ENCODE measurements at places on chromosomes 6 and 20.

- no peak for DNase-seq
These were observed 30.4 kb downstream of the FYN start for GRCh38 chr6:111842891-111843290.

GRCh38 chr20:11117808-11118528, 444.2 kb upstream of the JAG1 start:
- no peak for DNase-seq

DNA sequence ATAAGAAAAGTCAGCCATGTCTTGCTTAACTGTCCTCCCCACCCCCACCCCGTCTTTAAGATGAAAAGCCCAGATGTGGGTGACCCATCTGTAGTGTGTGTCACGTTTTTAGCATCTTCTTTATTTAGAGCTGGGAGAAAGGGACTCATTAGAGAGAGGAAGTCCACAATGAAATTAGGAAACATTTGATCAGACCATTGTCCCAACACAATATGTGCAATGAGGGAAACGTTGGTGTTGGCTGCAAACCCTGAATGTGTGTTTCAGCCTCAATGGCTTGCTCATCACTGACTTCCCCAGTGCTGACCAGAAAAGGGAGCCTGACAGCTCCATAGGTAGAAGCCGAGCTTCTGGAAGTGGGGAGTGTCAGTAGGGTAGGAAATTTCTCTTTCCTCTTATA, 475.7 kb downstream of the CD83 start:
- no peak for DNase-seq

GRCh38 chr20:45448270-45448669, 21.3 kb upstream of the WFDC2 start:
- no peak for DNase-seq

- no peak for DNase-seq
These were observed 51.1 kb downstream of the RCAN2 start for GRCh38 chr6:46440141-46440540.

- peak; percentile 36 for DNase-seq
These were observed 47.6 kb upstream of the MYL9 start for GRCh38 chr20:36493801-36494114.

GRCh38 chr6:7891078-7891872, 19.3 kb downstream of the TXNDC5 start:
- DNase-seq = no peak

DNA sequence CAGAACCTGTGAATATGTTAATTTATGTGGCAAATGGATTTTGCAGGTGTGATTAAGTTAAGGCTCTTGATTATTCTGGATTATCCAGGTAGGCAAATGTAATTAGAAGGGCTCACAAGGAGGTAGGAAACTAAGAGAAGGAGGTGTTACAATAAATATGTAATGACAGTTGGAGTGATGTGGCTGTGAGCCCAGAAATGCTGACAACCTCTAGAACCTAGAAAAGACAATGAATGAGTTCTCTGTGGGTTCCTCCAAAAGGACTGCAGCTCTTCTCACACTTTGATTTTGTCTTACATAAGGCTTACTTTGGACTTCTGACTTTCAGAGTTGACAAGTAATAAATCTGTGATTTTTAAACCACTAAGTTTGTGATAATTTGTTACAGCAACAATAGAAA, 406.6 kb upstream of the EPHA7 start:
- DNase-seq = no peak

- DNase-seq = no peak
These were observed 12.8 kb upstream of the PDYN start for GRCh38 chr20:2006452-2007361.

DNA sequence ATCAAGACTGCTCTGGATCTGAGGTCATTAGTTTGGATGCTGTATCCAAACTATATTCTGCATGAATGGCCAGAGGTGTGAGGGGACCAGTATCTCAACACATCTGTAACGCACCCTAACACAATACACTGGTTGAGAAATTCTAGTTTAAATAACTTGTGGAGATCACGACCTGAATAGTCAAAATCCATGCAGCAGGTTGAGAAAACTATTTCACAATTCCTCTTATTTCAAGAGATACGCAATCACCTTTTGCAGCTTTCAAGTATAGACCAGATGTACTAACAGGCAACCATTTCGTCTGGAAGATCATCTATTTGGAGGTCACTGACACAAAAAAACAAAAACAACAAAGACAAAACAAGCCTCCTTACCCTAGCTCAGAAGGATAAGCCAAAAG, 11.1 kb downstream of the CSNK2A1 start:
- DNase-seq = no peak

GRCh38 chr6:44275749-44276648, 5.7 kb downstream of the TMEM151B start:
- DNase-seq = no peak

DNA sequence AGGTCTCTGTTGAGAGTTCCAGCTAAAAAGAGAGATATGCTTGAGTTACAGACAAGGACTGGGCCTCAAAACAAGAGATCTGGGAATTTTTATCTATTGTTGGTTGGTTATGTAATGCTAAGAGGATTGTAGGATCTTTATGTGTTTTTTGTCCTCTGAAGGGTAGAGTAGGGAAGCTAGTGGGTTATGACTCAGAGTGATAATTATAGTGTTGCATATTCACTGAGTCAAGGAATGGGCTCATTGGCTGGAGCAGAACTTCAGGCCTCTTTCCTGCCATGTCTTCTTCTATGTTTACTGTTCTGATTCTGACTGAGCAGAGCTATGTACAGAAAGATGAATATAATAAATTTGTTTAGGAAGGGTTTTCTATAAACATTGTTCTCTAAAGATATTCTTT, 66.1 kb upstream of the NOX3 start:
- no peak for DNase-seq

- DNase-seq = no peak
These were observed 170.3 kb upstream of the FLRT3 start for GRCh38 chr20:14507711-14508110.

DNA sequence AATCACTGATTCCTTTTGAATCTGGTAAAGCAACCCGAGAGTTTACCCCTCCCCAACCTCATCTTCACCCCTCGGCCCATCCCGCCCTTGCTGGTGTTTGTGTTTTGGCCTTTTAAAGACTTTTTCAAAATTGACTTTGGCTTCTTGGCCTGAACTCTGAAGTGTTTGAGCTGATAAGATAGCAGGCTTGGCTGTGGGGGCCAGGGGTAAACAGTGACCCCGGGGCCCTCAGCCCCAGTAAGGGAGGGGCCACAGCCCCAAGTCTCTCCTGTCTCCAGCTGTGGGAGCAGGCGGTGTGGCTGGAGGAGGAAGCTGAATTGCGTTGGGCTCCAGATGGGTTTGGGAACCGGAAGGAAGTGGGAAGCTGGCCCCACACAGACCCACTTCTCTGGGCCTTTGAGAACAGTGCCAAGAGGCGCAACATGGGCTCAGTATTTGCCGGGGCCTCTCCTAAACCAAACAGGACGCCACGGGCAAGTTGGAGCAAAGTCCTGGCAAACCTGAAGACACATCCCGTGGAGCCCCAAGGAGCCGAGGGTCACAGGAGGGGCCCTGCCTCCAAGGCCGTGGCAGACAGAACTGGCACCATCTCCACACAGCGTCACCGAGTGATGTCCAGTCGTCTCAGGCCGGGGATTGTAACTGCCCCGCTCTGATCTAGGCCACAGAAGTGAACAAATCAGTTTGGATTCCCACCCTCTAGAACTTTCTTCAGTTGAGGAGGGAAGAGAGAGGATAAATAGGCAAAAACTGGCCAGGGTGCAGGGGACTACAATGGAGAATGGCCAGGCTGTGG, 54.3 kb upstream of the PTPN1 start:
- no peak for DNase-seq

DNA sequence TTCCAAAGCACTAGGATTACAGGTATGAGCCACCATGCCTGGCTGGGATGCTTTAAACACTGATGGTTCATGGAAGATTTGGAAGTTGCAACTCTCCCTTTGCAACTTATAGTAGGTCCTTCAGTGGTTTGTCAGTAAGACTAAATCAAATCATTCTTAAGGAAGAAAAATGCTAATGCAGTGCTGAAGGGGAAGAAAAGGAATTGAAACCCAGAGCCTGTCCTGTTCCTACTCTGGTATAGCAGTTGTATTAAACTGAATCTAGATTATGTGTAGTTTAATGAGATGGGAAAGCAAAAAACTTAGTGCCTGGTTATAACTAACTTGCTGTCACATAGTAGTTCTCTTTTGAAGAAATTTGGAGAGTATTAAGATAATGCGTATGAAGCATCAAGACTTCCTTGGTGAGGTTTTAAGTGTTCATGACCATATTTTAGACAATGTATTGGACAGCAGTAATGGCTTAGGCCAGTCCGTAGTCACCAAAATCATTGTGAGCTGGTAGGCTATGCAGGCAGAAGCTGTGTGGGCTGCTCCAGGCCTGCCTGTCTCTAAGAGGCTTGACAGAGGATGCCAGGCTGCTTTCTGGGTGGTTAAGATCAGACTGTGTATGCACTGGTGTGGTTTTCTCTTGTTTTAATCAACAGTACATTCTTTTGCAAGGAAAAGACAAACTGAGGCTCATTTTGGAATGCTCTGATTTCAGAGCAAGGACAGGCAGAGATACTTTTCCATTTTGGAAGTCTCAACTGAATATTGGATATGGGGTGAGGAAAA, 14.0 kb downstream of the PAQR8 start:
- DNase-seq = peak; percentile 40

GRCh38 chr20:33407251-33407650, 5.9 kb upstream of the CDK5RAP1 start:
- DNase-seq = no peak

- DNase-seq = no peak
These were observed 585.3 kb upstream of the MAN1A1 start for GRCh38 chr6:119934816-119935215.

DNA sequence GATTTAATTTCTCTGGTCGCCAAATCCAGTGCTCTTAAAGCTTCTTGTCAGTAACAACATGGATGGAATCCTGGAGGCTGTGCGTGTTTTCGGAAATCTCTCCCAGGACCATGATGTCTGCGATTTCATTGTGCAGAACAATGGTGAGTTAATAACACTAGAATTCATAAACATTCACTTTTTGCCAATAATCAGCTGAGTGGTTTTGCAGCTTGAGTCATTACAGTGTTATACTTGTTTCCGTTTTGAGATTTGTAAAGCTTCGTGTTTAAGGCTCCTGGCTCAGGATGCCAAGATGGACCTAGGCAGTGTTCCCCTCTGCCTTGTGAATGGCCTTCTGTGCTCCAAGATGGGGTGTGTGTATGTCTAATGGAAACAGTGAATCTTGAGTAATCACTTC, 113.8 kb downstream of the ARMC2 start:
- DNase-seq = no peak

GRCh38 chr20:21513881-21514540, at the start of gene NKX2-2:
TSS of gene NKX2-2 (minus strand) at chr20:21514064. CDS start at chr20:21513669, 395 bp downstream.
- no peak for DNase-seq

DNA sequence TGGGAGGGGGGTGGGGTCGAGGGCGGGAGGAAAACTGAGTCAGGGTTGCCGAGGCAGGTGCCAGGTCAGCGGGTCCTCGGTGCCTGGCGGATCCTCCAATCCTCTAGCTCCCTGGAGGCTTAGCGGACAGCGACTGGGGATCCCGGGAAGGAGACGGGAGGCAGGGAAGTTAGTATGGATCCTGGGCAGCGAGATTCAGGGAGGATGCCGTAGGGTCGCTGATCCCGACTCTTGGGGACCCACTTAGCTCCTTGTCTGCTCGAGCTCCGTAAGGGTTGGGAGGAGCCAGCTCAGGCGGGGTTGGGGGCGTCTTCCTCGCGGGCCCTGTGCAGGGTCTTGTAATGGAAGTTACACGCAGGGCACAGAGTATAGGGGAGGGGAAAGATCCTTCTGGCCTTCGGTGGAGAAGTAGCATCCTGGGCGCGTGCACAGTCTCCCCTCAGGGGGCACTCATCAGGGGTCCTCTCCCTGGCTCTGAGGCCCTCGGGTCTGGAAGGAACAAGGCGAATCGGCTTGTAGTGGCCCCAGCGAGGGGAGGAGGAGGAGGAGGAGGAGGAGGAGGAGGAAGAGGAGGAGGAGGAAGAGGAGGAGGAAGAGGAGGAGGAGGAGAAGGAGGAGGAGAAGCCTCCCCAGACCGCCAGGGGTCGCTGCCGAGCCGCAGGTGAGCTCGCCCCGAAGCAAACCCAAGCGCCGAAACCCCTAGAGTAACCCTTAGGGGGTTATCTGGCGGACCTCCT, 6.4 kb upstream of the SLC12A5 start:
- DNase-seq = peak; percentile 65

- DNase-seq = no peak
These were observed 18.8 kb upstream of the FRMD1 start for GRCh38 chr6:168097621-168098430.

GRCh38 chr6:4078691-4079471, at the start of gene FAM217A:
TSS of gene FAM217A (minus strand) at chr6:4079137. CDS start at chr6:4077414, 1,723 bp downstream.
- DNase-seq = no peak

DNA sequence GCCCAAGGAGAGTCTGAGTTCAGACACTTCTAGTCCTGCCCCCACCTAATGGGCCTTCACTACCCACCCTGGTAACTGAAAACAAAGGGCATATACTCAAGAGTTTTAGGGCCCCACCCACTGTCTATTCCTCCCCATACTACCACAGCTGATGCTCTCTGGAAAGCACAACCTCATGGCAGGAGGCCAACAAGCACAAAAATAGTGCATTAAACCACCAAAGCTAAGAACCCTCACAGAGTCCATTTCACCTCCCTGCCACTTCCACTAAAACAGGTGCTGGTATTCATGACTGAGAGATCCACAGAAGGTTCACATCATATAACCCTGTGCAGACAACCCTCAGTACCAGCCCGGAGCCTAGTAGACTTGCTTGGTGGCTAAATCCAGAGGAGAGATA, 132.1 kb upstream of the ADGRB3 start:
- no peak for DNase-seq

DNA sequence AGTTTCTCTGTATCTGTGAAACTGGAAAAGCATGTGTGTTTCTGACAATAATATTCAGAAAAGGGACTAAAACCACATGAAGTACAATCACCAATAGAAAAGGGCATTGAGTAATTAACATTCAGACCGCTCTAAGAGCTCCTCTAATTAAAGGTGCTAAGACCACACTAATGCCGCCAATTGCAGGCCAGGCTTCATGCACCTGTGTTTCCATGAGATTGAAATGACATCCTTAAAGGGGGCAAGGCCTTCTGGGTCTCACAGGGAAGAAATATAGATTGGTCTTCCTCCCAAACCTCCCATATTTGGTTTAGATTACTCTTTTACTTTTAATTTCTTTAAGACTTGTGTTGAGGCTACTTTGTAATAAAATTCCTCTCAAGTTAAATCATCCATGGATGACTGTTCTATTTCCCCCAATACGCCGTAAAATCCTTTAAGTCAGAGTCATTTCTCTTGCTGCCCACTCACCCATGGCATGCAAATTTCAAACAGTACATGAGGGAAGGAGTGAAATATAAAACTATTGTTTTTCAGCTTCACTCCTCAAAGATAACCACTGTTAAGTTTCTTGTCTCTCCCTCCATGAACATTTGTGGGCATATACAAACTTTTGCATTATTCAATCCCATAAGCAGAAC, 110.6 kb downstream of the UBE3D start:
- no peak for DNase-seq

All from dorsolateral prefrontal cortex (tissue), 122 donors.